ENCODE measurements at places on chromosomes 6 and 20. TPM values are rescaled to one million over a fixed set of nuclear protein-coding genes. Genes with fewer than 3 reads are reported as not detected.

ARHGAP40 gene
- not detected for polyA plus RNA-seq

PRDM13 gene
- 0.03 TPM for polyA plus RNA-seq

DNA sequence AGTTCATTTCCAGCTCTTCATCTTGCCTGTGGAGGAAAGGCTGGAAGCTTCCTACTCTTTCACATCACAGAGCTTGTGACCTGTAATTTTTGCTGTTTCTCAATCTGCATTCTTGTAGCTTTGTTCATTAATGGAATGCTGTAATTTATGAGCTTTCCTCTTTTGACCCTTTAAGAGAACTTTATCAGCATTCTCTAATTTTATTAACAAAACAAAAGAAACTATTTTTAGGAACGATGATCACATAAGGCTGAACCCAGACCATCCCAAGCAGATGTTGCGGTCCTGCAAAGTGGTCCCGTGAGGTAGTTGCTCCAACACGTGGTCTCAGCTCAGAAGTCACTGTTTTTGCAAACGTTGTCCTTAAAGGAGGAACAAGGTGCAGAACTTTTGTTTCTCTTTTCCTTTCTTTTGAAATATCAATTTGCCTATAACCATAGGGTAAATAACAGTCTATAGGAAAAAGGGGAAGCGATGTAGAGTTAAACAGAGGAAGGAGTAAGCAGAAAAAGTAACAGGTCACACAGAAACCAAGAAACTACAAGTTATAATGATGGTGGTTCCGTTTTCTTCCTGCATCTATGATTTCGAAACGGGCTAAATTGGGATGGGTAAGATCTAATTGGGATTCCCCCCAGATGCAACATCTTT is 121.3 kb upstream of the PHACTR1 start:
- peak; percentile 46 for DNase-seq
- H3K27me3 ChIP-seq, result no peaks in the 10 kb centered on the region
- H3K27ac ChIP-seq, result peak overlapping the region; percentile 77

ZNF334 gene
- 29.6 TPM for polyA plus RNA-seq

DNA sequence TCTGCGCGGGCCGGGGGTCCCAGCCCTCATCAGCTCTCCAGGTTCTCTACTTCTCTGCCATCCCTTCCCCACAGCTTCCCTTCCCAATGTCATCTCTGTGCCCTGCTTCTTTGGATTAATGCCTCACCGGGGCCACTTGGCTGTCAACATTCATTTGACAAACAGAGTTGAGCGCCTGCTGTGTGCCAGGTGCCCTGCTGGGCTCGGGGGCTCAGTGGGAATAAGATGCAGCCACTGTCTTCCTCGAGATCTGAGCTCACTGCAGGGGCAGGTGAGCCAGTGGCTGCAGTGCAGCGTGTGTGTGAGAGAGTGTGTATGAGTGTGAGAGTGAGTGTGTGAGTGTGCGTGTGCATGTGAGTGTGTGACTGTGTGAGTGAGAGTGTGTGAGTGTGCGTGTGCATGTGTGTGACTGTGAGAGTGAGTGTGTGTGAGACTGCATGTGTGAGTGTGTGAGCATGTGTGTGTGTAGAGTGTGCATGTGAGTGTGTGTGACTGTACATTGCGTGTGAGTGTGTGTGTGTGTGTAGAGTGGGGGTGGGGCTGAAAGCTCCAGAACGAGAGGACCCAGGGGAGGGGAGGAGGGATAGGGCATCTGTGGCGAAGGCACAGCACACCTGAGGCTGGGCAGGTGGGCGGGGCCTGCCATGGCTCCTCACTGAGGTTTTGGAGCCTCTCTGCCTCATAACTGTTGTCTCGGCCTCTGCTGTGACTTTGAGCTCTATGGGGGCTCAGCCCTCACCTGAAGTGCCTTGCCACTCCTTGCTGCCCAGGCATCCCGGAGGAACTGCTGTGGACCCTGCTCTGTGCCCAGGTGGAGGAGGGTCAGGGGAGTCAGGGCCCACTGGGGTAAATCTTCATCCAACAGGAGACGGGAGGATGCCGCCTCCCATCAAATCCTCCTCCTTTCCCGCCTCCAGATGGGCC is 36.5 kb upstream of the PHACTR3 start:
- no peaks in the 10 kb centered on the region for H3K36me3 ChIP-seq
- H3K4me1 ChIP-seq, result no peaks in the 10 kb centered on the region
- H3K4me3 ChIP-seq, result no peak overlapping the region
- H3K27ac ChIP-seq, result no peak overlapping the region

CPNE1 gene
- polyA plus RNA-seq, result 150 TPM

DNA sequence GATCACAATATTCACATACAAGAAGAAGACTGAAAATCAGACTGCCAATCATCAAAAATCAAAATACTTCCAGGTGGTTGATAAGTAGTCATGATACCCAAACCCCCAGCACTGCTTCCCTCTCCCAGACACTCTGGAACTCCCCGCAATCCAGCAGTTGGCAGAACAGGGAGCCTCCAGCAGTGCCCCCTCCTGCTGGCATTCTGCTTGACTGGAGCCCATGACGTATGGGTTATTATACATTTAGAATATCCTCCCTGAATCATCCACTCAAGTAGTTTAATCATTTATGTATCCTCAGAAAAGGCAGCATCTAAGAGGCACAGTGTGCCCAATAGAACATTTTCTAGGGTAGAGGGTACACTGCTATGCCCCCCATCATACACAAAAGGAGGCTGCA is 9.3 kb upstream of the OGFRL1 start:
- no peak overlapping the region for H3K4me3 ChIP-seq
- no peak overlapping the region for H3K27ac ChIP-seq
- H3K4me1 ChIP-seq, result no peaks in the 10 kb centered on the region

- no peaks in the 10 kb centered on the region for H3K27me3 ChIP-seq
- no peaks in the 10 kb centered on the region for H3K36me3 ChIP-seq
- no peak overlapping the region for H3K4me3 ChIP-seq
- H3K4me1 ChIP-seq, result peaks cover 9% of the 10 kb centered on the region
These were observed 99.9 kb upstream of the SHLD1 start for GRCh38 chr20:5650280-5650691.

PTGIS gene
- 13.5 TPM for polyA plus RNA-seq

DNA sequence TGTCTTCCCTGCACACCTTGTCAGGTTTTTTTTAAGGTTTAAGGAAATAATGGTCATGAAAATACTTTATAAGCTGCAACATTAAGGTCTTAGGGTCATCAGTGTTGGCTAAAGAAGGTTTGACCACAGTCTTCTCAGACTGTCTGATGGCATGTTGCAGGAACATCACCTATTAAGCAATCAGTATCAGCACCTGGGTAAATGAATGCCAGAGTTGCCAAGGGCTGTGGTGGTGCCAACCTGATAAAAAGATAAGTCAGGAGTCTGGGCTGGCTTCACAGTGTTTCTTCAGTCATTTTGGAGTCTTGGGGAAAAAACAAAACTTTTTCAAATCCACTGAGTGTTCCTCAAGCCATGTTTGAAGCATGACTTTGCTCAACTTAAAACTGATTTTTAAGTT is 61.5 kb upstream of the VSTM2L start:
- H3K27me3 ChIP-seq, result no peaks in the 10 kb centered on the region
- peaks cover 12% of the 10 kb centered on the region for H3K36me3 ChIP-seq
- no peak overlapping the region for H3K27ac ChIP-seq
- H3K4me1 ChIP-seq, result no peaks in the 10 kb centered on the region

DNA sequence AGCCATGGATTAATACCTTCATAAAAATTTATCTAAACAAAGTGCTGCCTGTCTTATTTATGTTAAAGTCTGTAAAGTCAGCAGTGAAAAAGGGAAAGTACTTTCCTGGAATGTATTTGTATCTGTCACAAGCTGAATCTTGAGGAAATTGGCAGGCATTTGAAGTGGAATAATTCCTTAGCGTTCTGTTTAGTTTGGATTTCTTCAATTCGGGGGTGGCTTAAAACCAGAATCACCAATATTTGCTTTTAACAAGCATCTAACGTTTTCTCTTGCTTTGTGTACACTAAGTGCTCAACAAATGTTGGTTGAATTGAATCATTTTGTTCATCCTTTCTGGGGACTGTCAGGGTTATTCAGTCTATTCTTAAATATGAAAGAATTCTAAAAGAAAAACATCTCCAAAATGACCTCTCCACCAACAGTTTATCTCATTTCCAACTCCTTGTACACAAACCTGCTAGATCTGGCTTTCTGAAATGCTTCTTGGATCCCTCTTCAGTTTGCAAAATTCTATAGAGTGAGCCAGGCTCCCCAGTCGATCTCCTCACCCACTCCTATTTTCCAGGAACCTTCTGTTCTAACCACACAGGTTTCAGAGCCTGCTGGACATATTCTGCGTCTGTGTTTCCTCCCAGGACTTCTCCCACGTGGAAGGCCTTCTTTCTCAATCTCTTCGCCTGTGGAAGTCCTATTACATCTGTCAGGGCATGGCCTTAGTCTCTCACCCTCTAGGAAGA is 2.0 kb upstream of the NPEPL1 start:
- no peak overlapping the region for H3K27ac ChIP-seq
- peaks cover 12% of the 10 kb centered on the region for H3K4me1 ChIP-seq
- H3K27me3 ChIP-seq, result no peaks in the 10 kb centered on the region
- H3K4me3 ChIP-seq, result no peak overlapping the region
- no peak for DNase-seq

DNA sequence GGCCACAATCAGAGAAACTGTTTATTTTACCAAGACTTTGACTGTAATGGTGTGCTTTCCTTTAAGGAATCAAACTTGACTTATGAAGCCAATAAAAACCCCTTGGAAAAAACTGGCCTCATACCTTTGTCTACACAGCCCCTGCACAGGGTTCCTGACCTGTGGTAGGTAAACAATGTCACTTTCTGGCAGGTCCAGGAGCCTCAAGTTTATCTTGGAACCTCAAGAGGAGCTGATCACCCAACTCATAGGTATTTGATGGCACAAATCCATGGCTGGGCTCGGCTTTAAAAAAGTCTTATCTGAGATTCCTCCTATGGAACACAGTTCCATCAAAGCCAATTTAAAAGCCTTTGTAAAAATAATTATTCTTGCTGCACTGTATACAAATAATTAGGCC is 61.0 kb downstream of the AGPAT4 start:
- no peaks in the 10 kb centered on the region for H3K36me3 ChIP-seq
- DNase-seq, result no peak
- no peaks in the 10 kb centered on the region for H3K27me3 ChIP-seq
- no peak overlapping the region for H3K4me3 ChIP-seq
- H3K27ac ChIP-seq, result no peak overlapping the region

GRCh38 chr6:121748850-121749249 is 313.4 kb downstream of the GJA1 start:
- no peaks in the 10 kb centered on the region for H3K36me3 ChIP-seq
- H3K4me3 ChIP-seq, result no peak overlapping the region
- H3K27ac ChIP-seq, result no peak overlapping the region
- H3K27me3 ChIP-seq, result no peaks in the 10 kb centered on the region

SCGN gene
- 36.9 TPM for polyA plus RNA-seq

GRCh38 chr20:38601216-38602184 is at the start of gene ARHGAP40:
TSS of gene ARHGAP40 (plus strand) at chr20:38601809.
- no peaks in the 10 kb centered on the region for H3K36me3 ChIP-seq
- no peak for DNase-seq
- H3K27ac ChIP-seq, result no peak within 1 kb of the TSS
- no peak within 1 kb of the TSS for H3K4me3 ChIP-seq
- H3K27me3 ChIP-seq, result peaks cover 64% of the 10 kb centered on the region
- no peaks in the 10 kb centered on the region for H3K4me1 ChIP-seq

DNA sequence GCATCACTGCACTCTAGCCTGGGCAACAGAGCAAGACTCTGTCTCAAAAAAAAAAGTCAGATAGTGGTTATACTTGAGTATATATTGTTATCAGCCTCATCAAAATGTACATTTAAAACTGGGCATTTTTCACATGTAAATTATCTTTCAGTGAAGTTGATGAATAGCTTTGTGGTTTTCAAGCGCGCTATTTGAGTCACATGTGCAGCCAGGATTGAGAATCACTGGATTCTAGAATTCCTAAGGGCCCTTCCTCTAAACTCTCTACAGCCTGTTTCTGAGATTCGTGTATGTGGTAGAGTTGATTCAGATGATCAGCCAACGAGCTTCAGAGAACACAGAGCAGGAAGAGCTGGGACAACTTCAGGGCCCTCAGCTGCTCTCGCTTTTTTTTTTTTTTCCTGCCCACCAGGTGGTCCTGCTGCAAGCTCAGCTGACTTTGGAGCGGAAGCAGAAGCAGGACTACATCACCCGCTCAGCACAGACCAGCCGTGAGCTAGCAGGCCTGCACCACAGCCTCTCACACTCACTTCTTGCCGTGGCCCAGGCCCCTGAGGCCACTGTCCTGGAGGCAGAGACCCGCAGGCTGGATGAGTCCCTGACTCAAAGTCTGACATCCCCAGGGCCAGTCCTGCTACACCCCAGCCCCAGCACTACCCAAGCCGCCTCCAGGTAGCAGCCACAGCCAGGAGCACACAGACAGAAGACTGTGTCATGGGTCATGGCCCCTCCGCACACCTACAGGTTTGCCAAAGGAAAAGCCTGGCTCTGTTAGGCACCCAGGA is 18.3 kb downstream of the C20orf173 start:
- H3K4me3 ChIP-seq, result no peak overlapping the region
- H3K4me1 ChIP-seq, result no peaks in the 10 kb centered on the region
- H3K27me3 ChIP-seq, result no peaks in the 10 kb centered on the region
- no peak for DNase-seq
- no peak overlapping the region for H3K27ac ChIP-seq

GRCh38 chr6:13846841-13847240 is 32.5 kb upstream of the MCUR1 start:
- H3K36me3 ChIP-seq, result no peaks in the 10 kb centered on the region
- peak overlapping the region; percentile 45 for H3K27ac ChIP-seq
- H3K4me3 ChIP-seq, result no peak overlapping the region

GRCh38 chr20:60007464-60007863 is 49.2 kb downstream of the CDH26 start:
- H3K36me3 ChIP-seq, result no peaks in the 10 kb centered on the region
- no peak for DNase-seq
- H3K27ac ChIP-seq, result no peak overlapping the region
- H3K4me1 ChIP-seq, result no peaks in the 10 kb centered on the region
- H3K27me3 ChIP-seq, result no peaks in the 10 kb centered on the region

DNA sequence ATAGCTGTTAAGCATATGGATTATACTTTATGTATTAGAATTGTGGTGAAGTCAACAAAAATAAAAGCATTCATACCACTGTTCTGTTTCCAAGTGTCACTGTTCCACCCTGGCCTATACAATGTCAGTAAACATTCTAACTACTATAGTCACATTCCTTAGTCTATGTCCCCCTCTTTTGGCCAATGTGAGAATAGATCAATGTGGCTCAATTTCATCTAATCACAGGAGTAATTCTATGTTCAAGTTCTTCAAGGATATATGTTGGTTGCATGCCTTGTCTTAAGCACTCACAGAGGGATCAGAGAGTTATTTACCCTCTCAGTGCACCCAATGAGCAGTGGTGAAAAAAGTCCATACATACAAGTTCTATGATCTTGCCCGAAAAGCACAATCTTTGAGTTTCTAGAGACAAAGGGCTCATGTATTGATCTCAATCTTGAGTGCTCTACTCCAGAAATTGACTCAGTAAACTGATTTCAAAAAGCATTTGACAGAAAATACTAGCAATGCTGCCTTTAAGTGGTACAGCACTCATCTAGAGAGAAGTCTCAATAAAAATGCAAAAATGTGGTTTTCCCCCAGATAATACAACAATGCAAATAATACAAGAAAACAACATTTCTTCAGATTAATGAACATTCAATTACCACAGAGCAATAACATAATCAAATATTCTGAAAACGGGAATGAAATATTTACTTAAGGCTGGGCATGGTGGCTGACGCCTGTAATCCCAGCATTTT is 16.5 kb downstream of the SMLR1 start:
- no peaks in the 10 kb centered on the region for H3K27me3 ChIP-seq
- peak; percentile 51 for DNase-seq
- no peak overlapping the region for H3K4me3 ChIP-seq

All from large intestine (tissue), 12 donors.